ENCODE measurements at places on chromosomes 1 and 21.

- no peak for DNase-seq
Observed at GRCh38 chr1:17795836-17796645, 40.9 kb downstream of the ACTL8 start.

DNA sequence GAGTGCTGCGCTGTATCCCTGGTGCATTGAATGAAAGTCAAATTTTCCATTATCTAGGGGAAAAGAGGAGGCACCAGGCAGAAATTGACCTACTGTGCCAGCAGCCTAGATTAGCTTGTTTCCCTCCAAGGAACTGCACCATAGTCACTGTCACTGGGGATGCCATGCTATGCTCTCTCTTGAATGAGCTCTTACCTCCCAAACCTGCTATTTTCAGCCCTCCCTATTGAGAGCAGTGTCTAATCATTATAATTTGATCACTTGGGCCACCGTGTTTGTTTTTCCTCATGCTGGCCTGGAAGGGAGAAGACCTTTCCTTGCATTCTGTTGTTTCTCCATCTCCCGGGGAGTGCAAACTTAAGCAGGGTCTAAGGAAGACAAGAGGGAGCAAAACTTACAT lies 492.9 kb downstream of the SIPA1L2 start:
- no peak for DNase-seq

DNA sequence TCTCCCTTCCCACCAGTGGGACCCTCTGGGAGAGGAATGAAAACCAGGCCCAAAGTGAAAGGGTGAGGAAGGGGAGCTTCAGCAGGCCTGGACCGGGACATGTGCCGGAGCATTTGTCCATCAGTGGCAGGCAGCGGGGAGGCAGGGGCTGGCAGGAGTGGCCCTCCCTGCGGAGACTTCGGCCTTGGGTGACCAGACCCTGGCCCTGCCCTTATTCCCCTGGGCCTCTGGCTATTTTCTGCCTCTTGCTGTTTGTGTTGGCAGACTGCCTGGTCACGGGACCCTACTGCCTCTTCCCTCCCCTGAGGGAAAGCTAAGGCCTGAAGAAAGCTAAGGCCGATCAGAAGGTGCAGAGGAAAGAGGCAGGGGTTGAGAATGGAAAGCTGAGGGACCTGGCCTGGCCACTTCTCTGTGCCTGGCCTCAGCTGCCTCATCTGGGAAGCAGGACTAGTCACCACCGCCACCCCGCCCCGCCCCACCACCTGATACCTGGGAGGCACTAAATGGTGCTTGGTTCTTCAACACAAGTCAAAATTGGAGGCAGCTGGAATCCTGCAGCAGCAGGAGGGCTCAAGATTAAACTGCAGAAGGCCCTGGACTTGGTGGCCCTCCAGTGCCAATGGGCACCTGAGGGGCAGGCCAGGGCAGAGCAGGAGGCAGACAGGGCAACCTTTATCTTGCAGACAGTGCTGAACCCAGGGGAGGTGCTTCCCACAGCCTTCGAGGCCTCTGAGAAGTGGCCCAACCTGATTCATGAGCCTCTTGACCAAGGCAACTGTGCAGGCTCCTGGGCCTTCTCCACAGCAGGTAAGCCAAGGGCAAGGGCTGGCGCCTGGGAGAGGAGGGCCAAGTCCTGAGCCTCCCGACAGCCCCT lies 7.9 kb downstream of the TINAGL1 start:
- DNase-seq = peak; percentile 51

DNA sequence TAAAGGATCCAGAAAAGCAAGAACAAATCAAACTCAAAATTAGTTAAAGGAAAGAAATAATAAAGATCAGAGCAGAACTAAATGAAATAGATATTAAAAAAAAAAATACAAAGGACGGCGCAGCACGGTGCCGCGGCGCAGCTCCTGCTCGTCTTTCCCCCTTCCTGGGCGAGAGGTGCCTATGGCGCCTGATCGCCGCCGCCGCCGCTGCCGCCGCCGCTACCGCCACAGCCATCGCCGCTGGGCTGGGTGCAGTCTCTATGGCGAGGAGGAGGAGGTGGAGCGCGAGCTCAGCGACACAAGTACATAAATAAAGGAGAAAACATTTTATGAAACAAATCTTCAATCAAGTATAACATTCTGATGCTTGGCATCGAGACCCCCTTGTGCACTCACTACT lies 77.6 kb upstream of the VANGL1 start:
- peak; percentile 37 for DNase-seq

GRCh38 chr1:229158927-229159326 lies 112.0 kb upstream of the RAB4A start:
- no peak for DNase-seq

GRCh38 chr21:16752475-16752857 lies 760.4 kb upstream of the CXADR start:
- no peak for DNase-seq

DNA sequence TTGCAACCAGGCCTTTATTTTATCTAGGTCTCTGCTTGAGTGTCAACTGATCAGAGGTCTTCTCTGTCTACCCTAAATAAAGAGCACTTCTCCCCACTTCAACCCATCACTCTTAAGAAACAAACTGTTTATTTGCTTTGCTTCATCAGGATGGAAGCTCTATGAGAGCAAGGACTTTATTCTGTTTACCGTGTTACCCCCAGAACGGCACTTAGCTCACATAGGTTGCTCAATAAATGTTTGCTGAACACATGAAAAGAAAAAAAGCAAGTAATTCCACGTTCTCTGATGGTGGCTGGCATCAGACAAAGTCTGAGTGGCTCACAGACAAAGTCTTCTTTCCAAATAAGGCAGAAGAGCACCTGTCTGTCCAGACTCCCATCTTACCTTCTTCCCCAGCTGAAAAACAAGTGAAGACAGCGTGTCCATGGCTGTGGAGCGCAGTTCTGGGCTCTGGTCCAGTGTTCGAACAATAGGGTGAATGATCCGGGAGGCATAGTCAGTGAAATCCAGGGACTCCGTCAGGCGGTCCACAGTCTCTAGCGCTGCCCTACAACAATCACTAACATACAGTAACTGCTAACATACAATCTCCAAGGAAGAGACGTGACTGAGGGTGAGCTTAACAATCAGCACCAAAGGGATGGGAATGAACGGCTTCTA lies 22.9 kb downstream of the ANGPTL7 start:
- DNase-seq = no peak

DNA sequence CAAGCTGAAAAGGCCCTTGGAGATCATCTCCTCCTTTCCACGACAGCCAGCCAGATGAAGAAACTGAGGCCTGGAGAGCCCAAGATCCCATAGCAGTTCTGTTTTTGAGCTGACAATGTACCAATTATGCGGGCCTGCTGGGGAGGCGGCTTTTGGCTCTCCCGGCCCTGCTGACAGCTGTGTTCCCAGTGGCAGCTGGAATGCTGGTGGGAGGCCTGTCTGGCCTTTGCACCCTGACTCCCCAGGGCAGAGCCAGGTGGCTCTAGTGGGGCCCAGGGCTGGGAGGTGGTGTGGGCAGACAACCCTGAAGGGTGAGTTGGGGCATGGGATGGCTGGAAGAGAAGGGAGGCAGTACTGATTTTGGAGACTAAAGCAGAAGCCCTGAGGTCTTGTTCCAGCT lies 30.7 kb upstream of the WASF2 start:
- DNase-seq = peak; percentile 45

GRCh38 chr1:17307946-17308345 lies at the start of gene PADI4:
PADI4 (plus strand) TSS chr1:17308197; CDS start chr1:17308223, 26 bp downstream.
- no peak for DNase-seq

DNA sequence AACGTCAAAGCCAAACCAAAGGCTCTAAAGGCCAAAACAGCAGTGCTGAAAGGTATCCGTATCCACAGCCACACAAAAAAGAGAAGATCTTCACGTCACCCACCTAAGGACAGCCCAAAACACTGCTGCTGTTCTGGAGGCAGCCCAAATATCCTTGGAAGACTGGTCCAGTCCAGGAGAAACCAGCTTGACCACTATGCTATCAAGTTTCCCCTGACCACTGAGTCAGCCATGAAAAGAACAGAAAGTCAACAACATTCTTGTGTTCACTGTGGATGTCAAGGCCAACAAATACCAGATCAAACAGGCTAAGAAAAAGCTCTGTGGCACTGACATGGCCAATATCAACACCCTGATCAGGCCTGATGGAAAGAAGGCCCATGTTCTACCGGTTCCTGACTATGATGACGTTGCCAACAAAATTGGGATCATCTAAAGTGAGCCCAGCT lies 32.1 kb downstream of the ARID4B start:
- no peak for DNase-seq

- no peak for DNase-seq
Observed at GRCh38 chr21:29055080-29055479, 18.4 kb downstream of the CCT8 start.

Data from eye (tissue), 1 donor.